ENCODE measurements at places on chromosomes 1 and 21.

DNA sequence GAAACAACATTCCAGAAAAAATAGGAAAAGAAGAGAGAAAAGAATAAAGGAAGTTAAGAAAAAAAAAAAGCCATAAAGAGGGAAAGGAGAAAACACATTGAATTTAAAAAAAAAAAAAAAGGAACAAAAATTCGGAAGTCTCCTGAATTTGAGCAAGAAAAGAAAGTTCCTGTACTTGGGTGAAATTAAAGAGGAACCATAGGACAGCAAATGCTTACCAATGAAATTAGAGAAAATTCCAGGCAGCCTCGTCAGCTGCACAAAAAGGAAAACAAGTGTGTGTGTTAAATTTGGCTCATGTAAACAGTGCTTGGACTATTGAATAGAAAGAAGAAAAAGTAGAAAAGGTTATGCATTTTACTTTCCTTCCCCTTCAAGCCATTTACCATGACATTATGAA, 4.9 kb downstream of the IL12RB2 start:
- no peak for DNase-seq

- no peak for DNase-seq
These were observed 58.2 kb upstream of the RCC1 start for GRCh38 chr1:28447679-28448078.

DNA sequence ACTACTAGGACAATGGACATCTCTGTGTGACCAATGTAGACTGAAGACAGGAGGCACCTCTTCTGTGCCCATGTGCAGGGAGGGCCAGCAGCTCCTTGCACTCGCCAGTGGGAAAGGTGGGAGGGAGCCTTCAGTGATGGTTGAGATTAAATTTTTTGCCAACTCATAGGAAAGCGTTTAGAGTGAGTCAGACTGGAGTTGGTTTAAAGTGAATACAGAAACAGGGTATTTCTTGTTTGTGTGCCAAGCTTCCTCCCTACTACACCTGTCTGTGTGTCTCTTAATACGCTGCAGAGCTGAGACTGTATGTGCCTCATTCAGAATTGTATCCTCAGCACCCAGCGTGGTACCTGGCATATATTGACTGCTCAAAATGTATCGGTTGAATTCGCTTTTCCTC, 13.5 kb upstream of the COL16A1 start:
- no peak for DNase-seq

GRCh38 chr1:101181930-101182329, 54.9 kb upstream of the S1PR1 start:
- DNase-seq: no peak

DNA sequence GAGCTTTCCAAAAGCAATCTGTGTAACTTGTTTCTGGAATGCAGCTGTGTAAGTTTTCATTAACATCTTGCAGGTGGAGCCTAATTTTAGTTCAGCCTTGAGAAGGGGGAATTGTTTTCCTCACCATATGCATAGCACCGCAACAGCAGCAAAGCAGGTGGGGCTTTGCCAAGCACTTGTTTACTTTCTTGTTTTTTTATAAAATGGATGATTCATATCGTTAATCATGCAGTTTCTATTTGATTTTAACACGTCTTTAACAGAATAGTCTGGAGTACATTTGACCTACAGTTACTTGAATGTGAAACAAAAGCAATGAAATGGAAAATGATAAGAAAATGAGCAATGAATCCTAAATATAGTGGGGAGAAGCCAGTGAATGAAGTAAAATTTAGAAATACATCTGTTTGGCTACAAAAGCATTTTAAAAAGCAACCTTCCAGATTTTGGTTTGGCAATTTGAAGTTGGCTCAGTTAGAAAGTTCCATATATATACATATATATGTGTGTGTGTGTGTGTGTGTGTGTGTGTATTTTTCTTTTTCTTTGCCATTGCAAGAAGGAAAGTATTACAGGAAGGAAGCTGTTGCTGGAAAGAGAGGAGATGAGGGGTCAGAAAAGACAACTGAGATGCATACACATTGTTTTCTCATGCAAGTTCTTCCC, 119.0 kb upstream of the ADGRL2 start:
- no peak for DNase-seq

DNA sequence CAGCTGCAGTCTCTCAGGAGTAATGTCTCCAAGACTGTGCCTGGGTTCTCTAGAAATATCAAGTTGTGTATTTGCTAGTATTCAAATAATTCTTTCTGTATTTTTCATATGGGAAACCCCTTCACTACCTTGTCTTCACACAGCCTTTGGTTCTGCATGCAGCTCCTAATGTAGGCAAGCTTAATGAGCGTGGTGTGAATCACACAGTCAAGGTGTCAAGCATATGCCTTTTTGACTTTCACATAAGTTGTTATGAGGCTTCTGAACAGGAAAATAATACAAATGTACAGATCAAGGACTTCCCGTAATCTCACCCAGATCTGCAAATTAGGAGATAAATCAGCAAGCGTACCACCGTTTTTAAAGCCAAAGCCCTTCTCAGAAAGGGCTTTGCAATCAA, at the start of gene FCRL3:
Gene FCRL3, minus strand, starts transcription at position 38 of the 400 bp plus-strand sequence. CDS start 280 bp downstream, outside the sequence.
- DNase-seq: no peak

DNA sequence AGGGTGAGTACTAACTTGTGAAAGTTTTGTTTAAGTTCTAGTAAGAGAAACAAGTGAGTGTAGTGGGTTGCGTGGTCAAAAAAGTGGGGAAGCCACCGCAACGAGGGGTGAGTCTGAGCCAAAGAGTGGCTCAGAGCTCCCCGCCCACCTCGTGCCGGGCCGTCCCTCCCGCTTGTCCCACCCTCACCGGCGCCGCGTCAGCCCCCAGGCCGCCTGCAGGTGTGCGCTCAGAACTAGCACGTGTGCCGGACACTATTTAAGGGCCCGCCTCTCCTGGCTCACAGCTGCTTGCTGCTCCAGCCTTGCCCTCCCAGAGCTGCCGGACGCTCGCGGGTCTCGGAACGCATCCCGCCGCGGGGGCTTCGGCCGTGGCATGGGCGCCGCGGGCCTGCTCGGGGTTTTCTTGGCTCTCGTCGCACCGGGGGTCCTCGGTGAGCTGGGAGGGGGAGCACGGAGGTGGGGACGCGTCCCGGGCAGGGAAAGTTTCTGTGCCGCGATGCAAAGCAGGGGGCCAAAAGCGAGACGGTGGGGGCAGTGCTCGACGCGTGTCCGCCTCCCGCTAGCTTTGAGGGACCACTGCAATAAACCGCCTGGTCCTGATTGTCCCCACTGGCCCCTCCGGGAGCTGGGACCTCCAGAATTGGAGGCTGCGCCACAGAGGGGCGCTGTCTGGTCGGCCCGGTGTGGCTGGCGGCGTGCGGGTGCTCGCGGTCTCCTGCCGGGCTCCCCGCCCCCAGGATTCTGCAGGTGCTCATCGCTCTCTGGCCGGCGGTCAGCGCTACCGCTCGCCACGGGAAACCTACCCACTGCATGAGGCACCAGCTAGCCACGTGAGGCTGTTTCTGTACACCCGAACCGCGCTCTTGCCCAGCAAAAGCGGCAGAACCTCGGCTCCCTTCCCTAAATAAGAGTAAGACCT, at the start of gene CR2:
Gene CR2, plus strand, starts transcription at position 283 of the 919 bp plus-strand sequence. Its CDS starts 91 bp downstream, at position 374.
- no peak for DNase-seq

DNA sequence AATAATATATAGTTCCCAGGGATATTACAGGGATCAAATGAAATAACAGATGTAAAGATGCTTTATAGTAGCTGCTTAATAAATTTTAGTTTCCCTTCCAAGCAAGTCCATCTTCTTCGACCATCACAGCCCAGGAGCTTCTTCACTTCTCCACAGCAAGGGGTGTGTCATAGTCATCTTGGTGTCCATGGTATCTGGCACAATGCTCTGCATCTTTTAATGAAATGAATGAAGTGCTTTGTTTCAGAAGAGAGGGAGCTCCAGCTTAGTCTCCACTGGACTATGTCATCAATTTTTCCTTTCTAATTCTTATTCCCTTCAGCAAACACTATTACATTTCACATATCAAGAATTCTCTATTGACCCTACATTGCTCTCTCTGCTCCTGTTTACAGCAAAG, 4.9 kb upstream of the MACF1 start:
- DNase-seq: no peak

DNA sequence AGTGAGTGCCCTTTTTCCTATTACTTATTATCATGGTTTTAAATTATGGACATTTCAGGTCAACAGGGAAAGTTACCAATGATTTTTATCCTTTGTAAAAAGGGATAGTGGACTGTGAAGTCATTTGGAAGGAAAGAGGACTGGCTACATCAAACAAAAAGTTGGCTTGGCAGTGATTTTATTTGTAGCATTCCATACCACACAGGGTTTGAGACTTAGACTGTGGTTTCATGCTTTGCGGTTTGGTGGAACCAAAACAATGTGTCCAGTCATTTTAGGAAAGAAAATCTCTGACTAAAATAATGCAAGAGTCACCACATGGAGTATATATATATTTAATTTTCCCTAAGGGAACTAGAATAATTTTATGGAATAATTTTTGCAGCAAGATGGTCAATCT, 239.5 kb downstream of the HMCN1 start:
- DNase-seq: no peak

- DNase-seq: no peak
These were observed 27.9 kb downstream of the EBNA1BP2 start for GRCh38 chr1:43144237-43144636.

- DNase-seq: no peak
These were observed 114.9 kb downstream of the VPS13D start for GRCh38 chr1:12344596-12345349.

- DNase-seq: no peak
These were observed 176.5 kb downstream of the TGFB2 start for GRCh38 chr1:218521414-218522169.

GRCh38 chr1:114024049-114024448, 44.8 kb downstream of the OLFML3 start:
- no peak for DNase-seq

DNA sequence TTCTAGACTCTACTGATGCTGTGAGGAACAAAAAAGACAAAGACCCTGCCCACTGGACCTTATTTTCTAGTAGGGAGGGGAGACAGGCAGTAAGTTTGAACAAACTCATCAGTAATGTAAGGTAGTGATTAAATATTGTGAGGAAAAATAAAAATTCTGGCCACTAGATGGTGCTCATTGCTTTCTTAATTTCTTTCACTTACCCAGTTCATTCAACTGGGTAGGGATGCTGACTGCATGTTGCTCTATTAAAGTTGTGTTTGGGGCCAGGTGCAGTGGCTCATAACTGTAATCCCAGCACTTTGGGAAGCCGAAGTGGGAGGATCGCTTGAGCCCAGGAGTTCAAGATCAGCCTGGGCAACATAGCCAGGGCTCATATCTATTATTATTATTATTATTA, 6.3 kb upstream of the KYAT3 start:
- no peak for DNase-seq

GRCh38 chr21:43613755-43614638, 45.3 kb downstream of the HSF2BP start:
- DNase-seq: no peak

Measured in effector memory CD4-positive, alpha-beta T cell (primary cell).